LoVo (cell line): ENCODE measurements at places on chromosomes 6 and 20.

- DNase-seq = peak; percentile 12
These were observed 8.6 kb upstream of the SERPINB6 start for GRCh38 chr6:2979819-2980464.

- DNase-seq = no peak
These were observed 7.7 kb upstream of the MRGBP start for GRCh38 chr20:62788607-62789006.

- no peak for DNase-seq
These were observed 7.5 kb upstream of the BAK1 start for GRCh38 chr6:33587529-33587928.

- no peak for DNase-seq
These were observed 360.1 kb downstream of the TAF4 start for GRCh38 chr20:61705386-61706258.

DNA sequence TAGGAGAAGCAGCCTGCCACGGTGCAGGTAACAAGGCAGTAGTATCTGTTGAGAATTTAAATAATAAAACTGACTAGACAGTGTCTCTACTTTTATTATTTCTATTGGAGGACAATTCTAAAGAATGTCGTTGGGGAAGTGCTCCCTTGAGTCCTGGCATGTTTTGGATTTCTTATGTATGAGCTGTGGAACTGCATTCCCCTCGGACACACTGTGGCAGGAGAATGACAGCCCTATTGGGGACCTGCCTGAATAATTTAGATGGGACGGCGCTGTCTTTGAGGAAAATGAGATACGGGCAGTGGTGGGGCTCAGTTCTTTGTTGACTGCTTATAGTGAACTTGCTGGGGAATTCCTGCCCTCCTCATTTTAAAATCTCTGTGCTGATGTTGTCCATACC is 2.4 kb upstream of the SCP2D1 start:
- no peak for DNase-seq
